T follicular helper cell (primary cell): ENCODE measurements at places on chromosomes 12 and 14.
A peak's percentile ranks its signal among the peaks of the same experiment; 100 is the strongest.

- DNase-seq = no peak
Observed at GRCh38 chr12:72560003-72560769, 288.0 kb downstream of the TRHDE start.

DNA sequence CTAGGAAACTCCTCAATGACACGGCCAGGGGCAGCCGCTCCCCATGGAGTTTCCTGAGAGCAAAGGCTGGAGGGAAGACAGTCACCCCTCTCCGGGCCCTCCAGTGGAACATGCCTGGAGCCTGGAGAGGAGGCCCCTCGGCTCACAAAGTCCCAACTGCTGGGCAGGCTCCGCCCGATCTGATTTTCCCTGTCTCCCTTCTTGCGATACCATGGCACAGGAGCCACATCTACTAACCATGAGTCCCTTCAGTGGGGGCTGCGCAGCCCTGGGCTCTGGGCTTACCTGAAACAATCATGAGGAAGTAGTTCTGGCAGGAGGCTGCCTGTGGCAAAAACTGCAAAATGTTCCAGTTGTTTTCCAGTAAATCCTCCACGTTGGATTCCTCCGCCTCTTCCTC, 15.3 kb downstream of the P2RX2 start:
- no peak for DNase-seq

DNA sequence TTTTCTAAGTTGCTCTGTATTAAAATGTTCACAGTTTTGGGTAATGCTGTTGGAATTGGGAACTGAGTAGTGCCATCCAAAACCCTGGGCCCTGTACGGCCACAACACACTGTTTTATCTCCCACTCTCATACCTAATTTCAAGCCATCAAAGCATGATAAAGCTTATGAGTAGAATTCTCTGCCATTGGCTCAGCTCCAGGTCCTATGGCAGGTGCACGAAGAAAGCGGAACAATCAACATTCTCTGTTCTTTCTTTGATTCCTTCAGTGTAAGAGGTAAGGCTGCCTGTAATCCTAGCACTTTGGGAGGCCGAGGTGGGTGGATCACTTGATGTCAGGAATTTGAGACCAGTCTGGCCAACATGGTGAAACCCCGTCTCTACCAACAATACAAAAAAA, 394.9 kb downstream of the CCDC91 start:
- no peak for DNase-seq

GRCh38 chr14:86626530-86626929, 1096.6 kb downstream of the FLRT2 start:
- no peak for DNase-seq

- no peak for DNase-seq
Observed at GRCh38 chr14:105124823-105125222, 43.8 kb downstream of the JAG2 start.

DNA sequence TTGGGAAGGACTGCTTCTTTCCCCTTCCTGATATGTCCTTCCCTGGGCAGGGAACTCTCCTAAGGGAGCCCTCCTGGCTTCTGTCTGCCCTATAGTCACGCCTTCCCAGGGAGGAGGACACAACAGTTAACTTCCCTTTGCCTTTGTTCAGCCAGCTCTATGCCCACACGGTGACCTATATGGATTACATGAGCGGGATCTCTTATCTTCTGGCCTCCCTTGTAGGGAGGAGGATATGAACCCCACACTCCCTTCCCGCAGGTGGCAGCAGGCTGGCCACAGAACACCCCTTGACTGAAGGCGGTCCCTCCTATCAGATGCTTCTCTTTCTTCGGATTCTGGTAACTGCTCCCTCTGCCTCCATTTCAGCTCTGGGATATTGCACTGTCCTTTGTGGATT, 135.6 kb upstream of the MAX start:
- no peak for DNase-seq

GRCh38 chr12:85424581-85425348, 144.7 kb downstream of the ALX1 start:
- DNase-seq = no peak

GRCh38 chr14:89215114-89215513, 201.9 kb downstream of the FOXN3 start:
- no peak for DNase-seq

DNA sequence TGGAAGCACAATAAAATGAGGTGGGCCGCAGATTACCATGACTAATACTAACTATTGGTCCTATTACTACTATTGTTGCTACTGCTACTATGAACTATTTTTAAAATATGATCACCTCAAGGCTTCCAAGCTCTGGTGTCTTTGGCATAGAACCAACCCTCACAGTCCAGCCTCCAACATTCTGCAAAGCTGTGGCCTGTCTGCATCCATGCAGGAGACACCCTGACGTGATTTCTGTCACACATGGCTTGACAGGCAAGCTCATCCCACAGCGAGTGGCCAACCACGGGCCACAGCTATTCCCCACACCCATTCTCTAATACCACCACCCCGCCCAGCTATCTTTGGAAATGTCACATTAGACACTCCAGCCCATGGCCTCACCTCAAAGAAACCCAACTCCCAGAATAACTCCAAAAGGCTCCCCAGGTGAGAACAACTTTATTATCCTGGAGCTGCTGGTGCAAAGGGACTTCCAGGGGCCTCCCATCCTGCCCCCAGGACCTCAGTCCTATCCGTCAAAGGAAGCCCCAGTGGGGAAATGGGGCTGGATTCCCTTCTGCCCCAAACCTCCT, 14.4 kb downstream of the ISCU start:
- DNase-seq = no peak

- no peak for DNase-seq
Observed at GRCh38 chr12:39365364-39366001, 77.4 kb downstream of the KIF21A start.

DNA sequence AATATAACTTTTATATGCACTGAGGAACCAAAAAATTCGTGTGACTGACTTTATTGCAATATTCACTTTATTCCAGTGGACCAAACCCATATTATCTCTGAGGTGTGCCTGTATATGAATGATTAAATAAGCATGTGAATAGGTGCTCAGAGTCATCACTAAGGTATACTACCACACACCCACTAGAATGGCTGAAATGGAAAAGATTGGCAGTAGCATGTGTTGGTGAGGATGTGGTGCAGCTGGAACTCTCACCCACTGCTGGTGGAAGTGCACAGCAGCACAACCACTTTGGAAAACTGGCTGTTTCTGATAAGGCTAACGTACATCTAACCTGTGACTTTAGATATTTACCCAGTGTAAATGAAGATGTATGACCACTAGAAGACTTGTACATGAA, 36.8 kb downstream of the GOLGA5 start:
- DNase-seq = no peak

DNA sequence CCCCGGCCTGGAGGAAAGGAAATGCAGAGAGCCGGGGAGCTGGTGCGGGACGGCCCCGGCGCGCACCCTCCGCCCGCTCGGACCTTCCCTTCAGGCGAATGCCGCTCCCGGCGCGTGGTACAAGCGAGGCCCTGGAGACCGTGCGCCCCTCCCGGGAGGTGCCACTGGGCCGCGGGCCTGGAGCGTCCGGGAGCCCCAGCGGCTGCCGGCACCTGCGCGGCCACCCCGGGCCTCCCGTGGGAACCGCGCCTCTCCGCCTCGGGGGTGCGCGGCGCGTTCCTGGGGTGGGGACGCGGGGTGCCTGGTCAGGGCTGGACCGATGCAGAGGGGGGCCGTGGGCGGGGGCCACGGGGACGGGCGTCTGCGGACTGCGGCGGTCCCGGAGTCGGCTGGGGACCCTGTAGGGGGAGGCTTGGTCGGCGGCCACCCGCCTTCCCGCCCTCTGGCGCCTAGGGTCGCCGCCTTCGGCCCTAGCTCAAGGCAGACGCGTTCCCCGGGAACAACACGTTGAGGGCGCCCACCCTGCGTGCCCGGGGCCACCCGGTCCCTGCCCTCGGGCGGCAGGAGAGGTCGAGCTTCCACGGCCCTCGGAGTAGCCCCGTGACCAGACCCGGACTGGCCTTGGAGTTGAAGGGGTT, 599 bp downstream of the PAPLN start:
- DNase-seq = no peak

DNA sequence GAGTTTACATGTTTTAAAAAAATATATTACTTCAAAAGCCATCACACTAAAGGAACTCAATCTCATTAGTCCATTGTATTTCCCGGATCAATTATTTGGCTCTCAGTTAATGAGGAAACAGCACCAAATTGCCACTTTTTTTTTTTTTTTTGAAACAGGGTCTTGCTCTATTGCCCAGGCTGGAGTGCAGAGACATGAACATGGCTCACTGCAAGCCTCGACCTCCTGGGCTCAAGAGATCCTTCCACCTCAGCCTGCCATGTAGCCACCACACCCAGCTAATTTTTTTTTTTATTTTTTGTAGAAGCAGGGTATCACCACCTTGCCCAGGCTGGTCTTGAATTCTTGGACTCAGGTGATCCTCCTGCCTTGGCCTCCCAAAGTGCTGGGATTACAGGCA, 77.4 kb downstream of the CLIP1 start:
- no peak for DNase-seq

- no peak for DNase-seq
Observed at GRCh38 chr12:75852143-75852542, 179.4 kb downstream of the PHLDA1 start.

- no peak for DNase-seq
Observed at GRCh38 chr12:80188576-80188975, 89.2 kb downstream of the OTOGL start.

DNA sequence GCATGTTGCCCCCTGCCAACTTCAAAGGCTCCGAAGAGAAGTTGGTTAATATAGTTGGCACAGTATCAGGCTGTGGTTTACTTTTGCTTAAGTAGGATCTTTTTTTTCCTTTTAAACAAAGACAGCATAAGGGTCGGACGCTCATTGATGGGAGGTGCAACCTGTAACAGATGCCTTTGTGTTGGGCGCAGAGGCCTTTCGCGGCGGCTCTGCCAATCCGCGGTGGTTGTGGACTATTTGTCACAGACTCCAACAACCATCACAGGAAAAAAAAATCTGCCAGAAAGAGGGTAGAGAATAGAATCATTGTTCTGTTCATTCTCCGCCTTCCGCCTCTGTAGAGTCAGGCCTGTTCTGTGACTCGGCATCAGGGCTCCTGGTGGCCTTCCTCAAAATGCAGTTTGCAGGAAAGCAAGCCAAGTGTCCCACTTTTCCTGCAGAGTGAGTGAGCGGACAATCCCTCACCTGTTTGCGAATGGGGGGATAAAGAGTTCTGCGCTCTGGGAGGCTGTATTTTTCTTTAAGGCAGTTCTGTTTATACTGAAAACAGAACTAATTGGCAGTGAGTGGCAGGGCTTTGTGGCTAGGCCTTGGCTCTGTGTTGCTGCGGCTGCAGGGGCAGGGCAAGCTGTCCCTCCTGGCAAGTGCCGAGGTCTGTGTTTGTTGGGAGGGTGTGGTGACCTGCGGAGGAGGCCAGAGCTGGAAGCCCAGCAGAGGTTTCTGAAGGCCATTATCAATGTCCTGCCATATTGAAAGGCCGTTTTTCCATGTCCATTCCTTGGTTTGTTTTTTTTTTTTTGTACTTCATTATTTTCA, 83.0 kb upstream of the PIWIL1 start:
- no peak for DNase-seq

GRCh38 chr12:130111965-130112496, 50.2 kb upstream of the FZD10 start:
- no peak for DNase-seq

GRCh38 chr12:1126091-1126490, 135.1 kb downstream of the ERC1 start:
- no peak for DNase-seq

GRCh38 chr12:6941782-6942181, 1.8 kb upstream of the RNU7-1 start:
- DNase-seq = no peak

GRCh38 chr14:68594737-68595380, 198.0 kb downstream of the ZFP36L1 start:
- no peak for DNase-seq

- DNase-seq = no peak
Observed at GRCh38 chr12:81465191-81465590, 294.0 kb downstream of the PPFIA2 start.

DNA sequence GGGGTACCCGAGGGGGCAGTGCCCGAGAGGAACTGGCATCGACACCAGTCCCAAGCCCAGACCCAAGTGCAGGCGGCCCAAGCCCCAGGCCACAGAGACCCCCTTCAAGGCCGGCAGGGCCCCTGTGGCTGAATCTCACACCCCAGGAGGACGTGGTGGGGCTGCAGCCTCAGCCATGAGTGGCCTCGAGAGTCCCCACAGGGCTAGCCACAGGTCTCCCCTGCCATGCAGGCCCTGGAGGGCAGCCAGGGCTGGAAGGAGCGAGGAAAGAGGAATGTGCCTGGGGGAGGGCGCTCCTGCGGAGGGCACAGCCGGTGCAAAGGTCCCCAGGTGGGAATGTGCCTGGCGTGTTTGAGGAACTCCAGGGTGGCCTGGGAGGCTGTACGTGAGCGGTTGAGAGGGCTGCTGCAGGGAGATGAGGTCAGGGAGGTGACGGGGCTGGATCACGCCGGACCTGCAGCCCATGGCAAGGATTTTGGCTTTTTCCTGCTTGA, 86.1 kb downstream of the NCOR2 start:
- DNase-seq = no peak

GRCh38 chr12:123829561-123829960, 67.5 kb downstream of the DNAH10 start:
- no peak for DNase-seq

GRCh38 chr12:63224396-63224795, 73.4 kb upstream of the AVPR1A start:
- no peak for DNase-seq

DNA sequence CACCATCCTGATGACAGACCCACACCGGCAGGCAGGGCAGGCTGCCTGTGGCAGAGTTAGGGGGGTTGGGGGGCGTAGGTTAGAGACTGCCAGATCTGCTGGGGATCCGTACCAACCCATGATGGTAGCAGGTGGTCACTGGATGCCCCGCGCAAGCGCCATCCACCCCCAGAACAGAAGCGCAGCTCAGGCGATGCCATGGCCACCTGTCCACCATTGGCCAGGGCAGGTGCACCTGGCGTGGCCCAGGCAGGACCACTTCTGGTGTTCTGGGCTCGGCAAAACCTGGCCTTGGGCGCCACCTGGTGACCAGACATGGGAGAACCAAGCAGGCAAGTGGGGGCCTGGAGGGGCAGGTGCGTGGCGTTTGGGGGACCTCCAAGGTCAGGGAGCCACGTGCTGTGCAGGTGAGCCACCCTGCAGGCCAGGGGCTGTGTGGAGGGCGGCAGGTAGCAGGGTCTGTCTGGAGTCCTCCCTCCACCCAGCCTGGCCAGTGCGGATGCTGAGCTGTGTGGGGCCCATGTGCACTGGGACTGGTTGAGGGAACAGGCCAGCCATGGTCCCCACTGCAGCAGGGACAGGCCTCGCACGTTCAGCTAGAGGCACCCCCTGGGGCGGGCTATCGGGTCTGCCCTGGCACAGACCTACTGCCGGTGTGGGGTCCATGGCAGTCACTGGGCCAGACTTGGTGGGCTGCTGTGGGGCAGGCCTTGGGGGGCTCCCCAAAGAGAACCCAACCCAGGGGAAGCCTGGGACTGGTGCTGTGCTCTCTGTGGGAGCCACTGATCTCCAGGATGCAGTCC, 15.6 kb downstream of the BAG5 start:
- DNase-seq = peak; percentile 70

- DNase-seq = no peak
Observed at GRCh38 chr12:126040307-126040706, 975.1 kb downstream of the AACS start.
